ENCODE measurements at places on chromosomes 6 and 20. TPM values are rescaled to one million over a fixed set of nuclear protein-coding genes. Genes with fewer than 3 reads are reported as not detected.
A peak's percentile ranks its signal among the peaks of the same experiment; 100 is the strongest.

GPR63 gene
- total RNA-seq = 18.5 TPM

TAAR2 gene
- not detected for total RNA-seq

DNA sequence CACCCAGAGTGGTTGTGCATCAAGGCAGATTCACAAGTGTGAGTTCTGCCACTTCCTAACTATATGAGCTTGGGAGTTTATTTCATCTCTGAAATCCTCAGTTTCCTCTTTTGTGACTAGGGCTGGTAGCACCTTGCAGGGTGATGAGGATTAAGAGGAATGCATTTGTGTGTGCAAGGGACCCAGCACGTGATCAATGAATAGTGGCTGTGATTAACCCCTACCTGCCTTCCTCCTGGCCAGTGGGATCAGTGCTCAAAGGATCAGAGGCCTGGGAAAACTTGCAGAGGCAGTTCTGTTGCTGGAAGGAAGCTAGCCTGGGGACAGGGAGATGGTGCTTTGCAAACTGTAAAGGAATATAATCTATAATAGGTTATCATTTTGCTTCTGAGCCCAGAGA lies 7.3 kb downstream of the SDC4 start:
- peaks cover 2% of the 10 kb centered on the region for H3K36me3 ChIP-seq
- peak overlapping the region; percentile 97 for H3K27ac ChIP-seq
- peaks cover 86% of the 10 kb centered on the region for H3K4me1 ChIP-seq
- DNase-seq = no peak
- H3K4me3 ChIP-seq = no peak overlapping the region

GRCh38 chr6:127737009-127737486 lies 160.1 kb downstream of the C6orf58 start:
- H3K4me3 ChIP-seq = no peak overlapping the region
- no peaks in the 10 kb centered on the region for H3K36me3 ChIP-seq
- DNase-seq = peak; percentile 39
- no peaks in the 10 kb centered on the region for H3K27me3 ChIP-seq
- no peak overlapping the region for H3K27ac ChIP-seq
- H3K4me1 ChIP-seq = peaks cover 5% of the 10 kb centered on the region

DNA sequence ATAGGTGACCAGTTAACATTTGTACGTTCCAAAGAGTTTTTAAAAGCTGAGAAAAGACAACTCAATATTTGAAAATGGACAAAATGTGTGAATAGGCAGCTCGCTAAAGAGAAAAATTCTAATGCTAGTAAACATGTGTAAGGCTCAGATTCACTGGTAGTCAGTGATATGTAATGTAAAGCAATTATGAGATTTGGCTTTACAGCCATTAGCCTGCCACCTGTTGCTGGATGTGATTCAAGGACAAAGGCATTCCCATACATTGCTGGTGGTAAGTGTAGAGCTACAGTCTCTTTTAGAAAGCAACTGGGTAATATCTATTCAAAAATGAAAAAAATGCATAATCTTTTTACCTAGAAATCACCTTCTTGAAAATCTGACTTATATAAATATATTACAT lies 114.3 kb downstream of the COL19A1 start:
- no peak overlapping the region for H3K27ac ChIP-seq
- no peak overlapping the region for H3K4me3 ChIP-seq
- no peak for DNase-seq
- H3K36me3 ChIP-seq = no peaks in the 10 kb centered on the region
- no peaks in the 10 kb centered on the region for H3K4me1 ChIP-seq

DNA sequence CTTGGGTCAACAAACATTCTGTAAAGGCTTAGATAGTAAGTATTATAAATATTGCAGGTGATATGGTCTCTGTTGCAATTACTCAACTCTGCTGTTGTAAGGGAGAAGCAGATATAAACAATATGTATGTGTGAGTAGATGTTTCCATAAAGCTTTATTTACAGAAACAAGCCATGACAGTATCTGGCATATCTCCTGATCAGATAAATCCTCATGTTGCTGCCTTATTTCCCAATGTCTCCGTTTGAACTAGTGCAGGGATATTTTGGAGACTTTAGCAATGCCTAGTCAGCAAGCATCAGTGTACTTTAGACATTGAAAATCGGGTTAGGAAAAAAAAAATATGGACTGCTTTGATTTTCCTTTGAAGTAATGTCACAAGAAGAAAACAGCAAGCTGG lies 96.1 kb downstream of the LAMA2 start:
- H3K36me3 ChIP-seq = peaks cover 2% of the 10 kb centered on the region
- no peak overlapping the region for H3K27ac ChIP-seq
- no peak for DNase-seq
- H3K4me3 ChIP-seq = no peak overlapping the region
- no peaks in the 10 kb centered on the region for H3K27me3 ChIP-seq
- H3K4me1 ChIP-seq = no peaks in the 10 kb centered on the region

GRCh38 chr6:116059713-116060571 lies 749 bp downstream of the FRK start:
- no peaks in the 10 kb centered on the region for H3K36me3 ChIP-seq
- H3K4me3 ChIP-seq = peak overlapping the region; percentile 80
- H3K27me3 ChIP-seq = no peaks in the 10 kb centered on the region
- DNase-seq = no peak
- H3K27ac ChIP-seq = peak overlapping the region; percentile 95

DNA sequence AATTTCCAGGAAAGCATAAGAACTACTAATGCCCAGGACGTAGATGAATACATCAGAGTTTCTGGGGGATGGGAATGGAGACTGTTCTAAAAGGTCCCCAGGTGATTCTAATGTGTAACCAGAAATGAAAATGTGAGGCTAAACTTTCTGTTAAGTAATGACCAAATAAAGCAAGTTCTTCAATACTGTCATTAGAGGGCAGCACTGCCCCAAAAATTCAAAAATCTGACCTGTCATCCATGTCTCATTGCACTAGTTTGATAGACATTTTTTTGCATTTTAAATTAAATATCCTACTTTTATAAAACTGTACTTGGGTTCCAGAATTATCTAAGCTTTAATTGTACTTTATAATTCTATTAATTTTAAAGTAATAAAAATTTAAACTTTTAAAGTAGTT lies 94.9 kb downstream of the RFX6 start:
- DNase-seq = no peak
- peaks cover 11% of the 10 kb centered on the region for H3K4me1 ChIP-seq
- no peak overlapping the region for H3K27ac ChIP-seq
- H3K4me3 ChIP-seq = no peak overlapping the region
- H3K36me3 ChIP-seq = no peaks in the 10 kb centered on the region
- peaks cover 6% of the 10 kb centered on the region for H3K27me3 ChIP-seq
